Mesothelial cell of epicardium (in vitro differentiated cells): ENCODE measurements at places on chromosomes 16 and 17. TPM values are rescaled to one million over a fixed set of nuclear protein-coding genes. Genes with fewer than 3 reads are reported as not detected.

- no peak overlapping the region for H3K27ac ChIP-seq
- DNase-seq, result no peak
- no peaks in the 10 kb centered on the region for H3K27me3 ChIP-seq
- H3K4me1 ChIP-seq, result peaks cover 26% of the 10 kb centered on the region
- no peak overlapping the region for H3K4me3 ChIP-seq
- H3K36me3 ChIP-seq, result no peaks in the 10 kb centered on the region
Observed at GRCh38 chr17:37295888-37296287, 79.9 kb upstream of the C17orf78 start.

DNA sequence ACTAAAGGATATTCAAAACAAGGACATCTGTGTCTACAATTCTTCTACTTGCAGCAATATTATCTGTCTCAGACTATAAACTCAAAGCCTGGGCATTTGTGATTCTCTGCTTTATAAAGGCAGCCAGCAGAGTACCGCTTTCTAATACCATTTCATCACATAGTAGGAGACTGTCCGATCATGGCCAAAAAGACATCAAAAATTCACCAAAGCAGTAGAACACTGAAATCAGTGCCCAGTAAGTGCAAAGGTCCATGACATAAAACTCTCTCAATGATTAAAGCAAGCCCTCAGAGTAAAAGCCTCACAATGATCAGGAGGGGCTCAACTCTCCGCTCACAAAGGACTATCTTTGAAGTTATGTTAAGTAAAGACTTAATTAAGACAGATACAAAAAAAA, 23.0 kb downstream of the ERN1 start:
- H3K4me3 ChIP-seq, result no peak overlapping the region
- H3K27ac ChIP-seq, result peak overlapping the region; percentile 28
- no peak for DNase-seq

- H3K27ac ChIP-seq, result no peak overlapping the region
- no peaks in the 10 kb centered on the region for H3K36me3 ChIP-seq
- no peaks in the 10 kb centered on the region for H3K27me3 ChIP-seq
- no peak for DNase-seq
- H3K4me1 ChIP-seq, result peaks cover 40% of the 10 kb centered on the region
Observed at GRCh38 chr17:66337268-66337667, 34.9 kb downstream of the PRKCA start.

DNA sequence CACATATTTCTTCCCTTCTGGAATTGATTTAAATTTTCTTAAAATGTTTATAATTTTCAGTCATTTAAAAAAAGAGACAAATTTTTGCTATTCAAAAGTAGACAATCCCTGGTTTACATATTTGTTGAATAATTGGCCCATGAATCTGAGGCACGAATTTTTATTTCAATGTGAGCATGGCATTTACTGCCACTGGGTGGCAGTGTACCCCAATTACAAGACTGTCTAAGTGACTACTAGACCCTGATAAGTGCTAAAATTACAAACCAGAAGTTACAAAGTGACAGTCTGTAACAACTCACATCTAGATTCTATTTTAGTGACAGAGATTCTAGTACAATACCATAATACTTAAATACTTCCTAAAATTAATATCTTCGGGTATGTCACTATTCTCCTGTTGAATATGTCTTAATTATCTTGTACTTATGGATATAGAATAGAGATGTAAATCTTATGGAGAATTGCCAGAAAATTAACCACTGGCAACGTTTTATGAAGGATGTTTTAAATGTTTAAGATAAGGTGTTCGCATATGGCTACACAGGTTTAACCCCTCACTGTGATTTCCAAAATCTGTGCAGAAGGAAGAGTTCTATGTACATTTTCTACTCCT, 235.8 kb downstream of the MAP2K4 start:
- H3K4me1 ChIP-seq, result peaks cover 10% of the 10 kb centered on the region
- H3K27me3 ChIP-seq, result peaks cover 7% of the 10 kb centered on the region
- H3K4me3 ChIP-seq, result no peak overlapping the region
- peak; percentile 43 for DNase-seq

GRCh38 chr17:68452724-68453290, 4.5 kb downstream of the WIPI1 start:
- H3K27me3 ChIP-seq, result no peaks in the 10 kb centered on the region
- H3K4me1 ChIP-seq, result peaks cover 16% of the 10 kb centered on the region
- no peak overlapping the region for H3K27ac ChIP-seq
- no peak overlapping the region for H3K4me3 ChIP-seq
- H3K36me3 ChIP-seq, result peaks cover 11% of the 10 kb centered on the region
- no peak for DNase-seq

DNA sequence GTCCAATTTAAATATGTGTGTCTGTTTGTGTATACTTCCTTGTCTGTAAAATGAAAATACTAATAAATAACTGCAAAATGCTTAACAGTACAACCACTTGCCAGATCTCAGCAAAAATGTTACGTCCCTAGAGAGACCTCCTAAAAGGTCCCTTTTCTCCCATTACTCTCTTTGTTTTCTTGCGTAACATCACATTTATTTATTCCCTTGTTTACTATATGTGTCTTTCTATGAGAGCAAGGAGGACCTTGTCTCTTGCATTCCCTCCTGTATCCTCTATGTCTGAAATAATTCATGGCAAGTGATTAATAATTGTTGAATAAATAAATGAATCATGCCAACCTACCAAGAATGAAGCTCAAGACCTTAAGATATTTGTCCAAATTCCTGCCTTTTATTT, 1.9 kb downstream of the ACSM3 start:
- H3K4me1 ChIP-seq, result peaks cover 11% of the 10 kb centered on the region
- no peaks in the 10 kb centered on the region for H3K27me3 ChIP-seq
- peaks cover 28% of the 10 kb centered on the region for H3K36me3 ChIP-seq
- no peak for DNase-seq

GRCh38 chr16:87457709-87458423, 35.0 kb downstream of the ZCCHC14 start:
- H3K27me3 ChIP-seq, result no peaks in the 10 kb centered on the region
- peak overlapping the region; percentile 93 for H3K27ac ChIP-seq
- no peak overlapping the region for H3K4me3 ChIP-seq
- DNase-seq, result no peak
- H3K4me1 ChIP-seq, result peaks cover 25% of the 10 kb centered on the region
- peaks cover 9% of the 10 kb centered on the region for H3K36me3 ChIP-seq

DNA sequence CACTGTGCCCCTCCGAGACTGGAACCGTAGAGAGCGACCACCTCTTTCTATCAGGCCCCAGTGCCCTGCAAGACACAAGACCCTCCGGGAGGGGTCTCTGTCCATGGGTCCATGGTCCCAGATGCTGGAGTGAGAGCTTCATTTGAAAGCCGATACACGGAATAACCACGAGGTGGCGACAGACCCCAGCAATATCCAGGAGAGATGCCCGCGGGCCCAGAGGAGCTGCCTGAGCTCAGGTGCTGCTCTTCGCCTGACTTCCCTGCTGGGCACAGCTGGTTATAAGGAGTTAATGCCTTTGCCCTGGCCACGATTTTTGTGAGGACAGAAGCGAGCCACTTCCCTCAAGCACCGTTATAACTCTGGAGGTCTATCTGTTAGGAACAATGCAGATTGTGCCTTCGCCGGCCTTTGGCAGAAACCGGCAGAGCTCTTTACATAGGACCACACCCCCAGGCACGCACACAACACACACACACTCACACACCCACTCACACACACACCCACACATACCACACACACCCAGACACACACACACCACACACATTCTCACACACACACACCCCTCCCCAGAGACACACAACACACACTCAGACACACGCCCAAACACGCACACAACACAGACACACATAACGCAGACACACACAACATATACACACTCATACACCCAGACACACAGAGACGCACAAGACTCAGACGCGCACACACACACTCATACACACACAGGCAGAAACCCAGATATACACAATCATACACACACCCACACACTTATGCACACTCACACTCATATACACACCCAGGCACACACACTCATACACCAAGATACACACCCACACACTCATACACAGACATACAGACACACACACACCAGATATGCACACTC, 436.4 kb downstream of the SOX9 start:
- H3K36me3 ChIP-seq, result peaks cover 4% of the 10 kb centered on the region
- H3K27ac ChIP-seq, result no peak overlapping the region
- DNase-seq, result peak; percentile 79

- H3K4me3 ChIP-seq, result no peak overlapping the region
- H3K4me1 ChIP-seq, result no peaks in the 10 kb centered on the region
- H3K36me3 ChIP-seq, result no peaks in the 10 kb centered on the region
- H3K27ac ChIP-seq, result no peak overlapping the region
- DNase-seq, result no peak
Observed at GRCh38 chr17:5947701-5948180, 122.4 kb upstream of the WSCD1 start.

DNA sequence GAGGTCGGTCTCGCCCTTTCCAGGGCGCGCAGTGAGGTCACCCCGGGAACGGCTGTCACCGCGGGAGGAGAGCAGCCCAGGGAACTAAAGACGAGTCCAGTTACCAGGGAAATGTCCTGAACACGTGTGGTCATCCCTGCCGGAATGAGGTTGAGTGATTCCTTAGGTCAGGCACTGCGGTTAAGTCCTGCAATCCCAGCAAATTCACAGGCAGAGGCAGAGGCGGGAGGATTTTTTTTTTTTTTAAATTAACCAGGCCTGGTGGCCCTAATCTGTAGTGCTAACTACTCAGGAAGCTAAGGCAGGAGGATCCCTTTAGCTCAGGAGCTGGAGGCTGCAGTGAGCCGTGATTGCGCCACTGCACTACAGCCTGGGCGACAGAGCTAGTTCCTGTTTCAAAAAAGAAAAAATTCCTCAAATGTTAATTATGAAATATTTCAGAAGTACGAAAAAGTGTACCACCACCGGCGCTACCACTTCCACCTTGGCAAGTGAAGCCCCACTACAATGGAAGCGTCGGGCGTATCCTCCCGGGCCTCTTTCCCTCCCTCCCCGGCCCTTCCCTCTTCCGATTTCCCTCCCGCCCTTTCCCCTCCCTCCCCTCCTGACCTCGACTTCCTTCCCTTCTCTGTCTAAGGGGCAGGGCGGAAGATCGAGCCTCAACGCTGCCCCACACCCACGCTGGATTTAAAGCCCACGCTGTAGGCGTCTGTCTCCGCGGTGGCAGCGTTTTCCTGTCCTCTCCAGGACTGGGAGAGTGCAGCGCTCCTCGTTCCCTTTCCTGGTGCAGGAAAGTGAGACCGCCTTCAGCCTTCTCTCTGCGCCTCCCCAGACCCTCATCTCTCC, 27.3 kb downstream of the SLFN11 start:
- H3K36me3 ChIP-seq, result peaks cover 4% of the 10 kb centered on the region
- no peak overlapping the region for H3K27ac ChIP-seq
- no peak for DNase-seq
- peaks cover 8% of the 10 kb centered on the region for H3K4me1 ChIP-seq

ACSM2A gene
- total RNA-seq, result not detected in 3 replicates
